LoVo (cell line): ENCODE measurements at places on chromosomes 3 and 15.

GRCh38 chr3:52385157-52385556 lies 59.7 kb downstream of the SEMA3G start:
- DNase-seq, result no peak

- DNase-seq, result no peak
Measured at GRCh38 chr3:160792540-160792939, 36.5 kb downstream of the PPM1L start.

DNA sequence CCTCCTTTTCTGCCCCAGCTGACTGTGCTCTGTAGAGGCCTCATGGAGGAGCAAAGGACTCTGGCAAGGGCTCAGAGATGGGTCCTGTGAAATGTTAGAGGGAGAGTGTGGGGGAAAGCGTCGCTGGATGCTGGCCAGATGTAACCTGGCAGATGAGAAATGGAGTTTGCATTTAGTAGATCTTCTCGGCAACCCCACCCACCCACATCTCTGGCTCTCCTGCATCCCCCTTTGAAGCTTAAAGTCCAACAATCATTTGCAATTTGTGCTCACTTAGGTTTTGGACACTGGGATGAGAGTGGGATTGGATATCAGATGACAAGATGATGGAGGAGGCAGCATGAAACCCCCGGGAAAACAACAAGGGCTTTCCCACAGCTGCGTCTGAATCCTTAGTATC lies 523.6 kb upstream of the MCTP2 start:
- DNase-seq, result no peak

DNA sequence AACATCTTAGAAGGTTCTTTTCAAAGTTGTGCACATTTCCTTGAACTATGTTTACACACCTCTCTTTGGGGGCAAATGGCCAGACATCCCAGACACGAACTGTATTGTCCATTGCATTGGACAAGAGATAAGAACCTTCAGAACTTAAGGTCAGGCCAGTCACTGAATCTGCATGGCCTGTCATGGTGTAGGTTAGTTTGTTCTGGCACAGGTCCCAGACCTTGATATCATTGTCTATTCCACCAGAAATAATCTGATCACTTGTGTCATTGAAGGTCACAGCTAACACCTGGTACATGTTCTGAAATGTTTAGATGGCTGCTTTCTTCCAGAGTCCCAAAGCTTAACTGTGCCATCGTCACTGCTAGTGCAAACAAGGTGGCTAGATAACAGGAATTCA lies 55.7 kb downstream of the KCNAB1 start:
- DNase-seq, result no peak

GRCh38 chr3:35954413-35954812 lies 315.1 kb downstream of the ARPP21 start:
- no peak for DNase-seq
